ENCODE measurements at places on chromosomes 1 and 21.

DNA sequence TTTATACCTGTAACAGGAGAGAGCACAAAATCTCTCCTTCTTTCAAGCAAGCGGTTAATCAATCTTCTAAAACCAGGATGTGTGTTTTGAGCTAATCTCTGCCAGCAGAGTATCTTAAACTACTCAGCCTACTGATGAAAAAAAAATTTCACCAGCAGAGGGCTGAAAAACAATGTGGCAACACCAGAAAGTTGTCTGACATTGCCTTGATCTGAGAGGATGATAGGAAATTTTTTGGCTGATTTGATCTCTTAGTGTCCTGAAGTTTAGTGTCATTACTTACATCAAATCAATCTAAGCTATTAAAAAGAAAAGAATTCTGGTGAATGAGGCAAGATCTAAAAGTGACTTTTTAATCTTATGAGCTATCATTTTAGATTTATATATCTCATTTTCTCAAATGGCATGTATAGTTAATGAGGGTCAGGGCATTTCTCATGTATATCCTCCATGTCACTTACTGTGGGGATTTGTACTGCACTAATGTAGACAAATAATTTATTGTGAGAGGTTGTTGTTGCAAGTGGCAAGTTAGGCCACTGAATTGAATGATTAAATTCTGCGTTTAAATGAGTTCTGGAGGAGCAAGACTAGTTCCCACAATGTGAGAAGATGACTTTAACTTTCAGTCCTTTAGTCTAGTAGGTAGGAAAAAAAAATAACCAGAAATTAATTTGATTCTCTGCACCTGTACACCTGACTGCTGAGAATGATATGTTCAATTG is 10.9 kb downstream of the ADAMTS1 start:
- no peak for DNase-seq

DNA sequence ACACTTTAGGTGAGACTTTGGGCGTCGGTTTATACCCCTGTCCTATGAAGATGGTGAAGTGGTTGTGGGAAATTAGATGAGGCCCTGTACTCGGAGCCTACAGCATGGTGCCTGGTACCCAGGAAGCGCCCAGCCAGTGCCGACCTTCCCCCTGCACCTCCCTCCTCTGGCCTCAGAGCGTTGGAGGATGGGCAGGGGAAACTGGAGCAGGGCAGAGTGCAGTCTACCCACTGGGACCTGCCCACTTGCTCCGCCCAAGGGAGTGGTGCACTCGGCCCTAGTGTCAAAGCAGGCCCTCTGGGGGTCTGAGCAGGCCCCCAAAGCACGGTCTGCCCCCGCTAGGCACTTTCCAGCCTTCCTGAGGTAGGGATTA is 13.0 kb upstream of the TTC22 start:
- no peak for DNase-seq

- no peak for DNase-seq
Observed at GRCh38 chr1:28282426-28283407, 23.4 kb downstream of the SESN2 start.

- DNase-seq = no peak
Observed at GRCh38 chr1:222223010-222223409, 324.9 kb downstream of the HHIPL2 start.

DNA sequence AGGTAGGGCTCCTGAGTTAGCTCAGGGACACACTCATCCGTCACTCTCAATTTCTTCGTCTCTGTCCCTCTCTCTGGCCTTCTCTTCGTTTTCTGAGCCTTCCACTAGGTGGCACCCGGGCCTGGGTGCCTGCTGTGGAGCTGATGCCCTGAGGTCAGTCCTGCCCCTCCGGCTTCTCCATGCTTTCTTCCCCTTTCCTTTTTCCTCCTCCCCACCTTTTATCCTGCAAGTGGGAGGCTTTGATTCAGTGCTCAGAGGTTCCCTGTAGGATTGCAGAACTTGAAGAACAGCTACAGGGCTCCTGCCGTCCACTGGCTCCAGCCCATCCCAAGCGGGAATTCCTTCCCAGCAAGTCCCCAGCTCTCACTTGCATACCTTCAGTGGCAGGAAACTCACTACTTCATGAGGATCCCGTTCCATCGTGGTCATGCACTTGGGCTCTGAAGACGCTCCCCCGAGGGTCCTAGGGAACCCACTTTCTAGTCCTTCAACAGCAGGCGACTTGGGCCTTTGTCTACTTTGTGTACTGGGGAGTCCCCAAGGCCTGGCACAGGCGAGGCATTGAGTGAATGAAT is 45.6 kb downstream of the SRRM1 start:
- DNase-seq = peak; percentile 50

GRCh38 chr1:36170643-36171412 is 14.9 kb downstream of the MAP7D1 start:
- DNase-seq = no peak

- no peak for DNase-seq
Observed at GRCh38 chr1:19315378-19316198, 3.5 kb downstream of the SLC66A1 start.

GRCh38 chr1:214319938-214320337 is 39.0 kb downstream of the SMYD2 start:
- DNase-seq = no peak

DNA sequence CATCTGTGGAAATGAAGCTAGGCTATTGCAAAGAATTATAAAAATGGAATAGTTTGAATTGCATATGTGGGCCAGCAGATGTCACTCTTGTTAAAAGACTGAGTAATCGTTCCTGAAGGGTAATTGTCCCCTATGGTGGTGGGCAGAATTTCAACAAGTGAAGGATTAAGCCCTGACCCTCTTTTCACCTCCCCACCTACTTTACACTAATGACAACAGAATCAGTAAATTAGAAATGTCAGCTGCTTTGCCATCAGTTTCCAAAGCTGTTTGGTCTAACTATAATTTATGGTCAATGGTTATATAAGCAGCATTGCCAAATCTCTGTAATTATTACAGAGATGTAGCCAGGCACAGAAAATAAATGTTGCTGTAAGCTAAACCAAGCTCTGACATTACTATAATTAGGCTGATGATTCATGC is 898.6 kb downstream of the AMY1C start:
- DNase-seq = no peak

DNA sequence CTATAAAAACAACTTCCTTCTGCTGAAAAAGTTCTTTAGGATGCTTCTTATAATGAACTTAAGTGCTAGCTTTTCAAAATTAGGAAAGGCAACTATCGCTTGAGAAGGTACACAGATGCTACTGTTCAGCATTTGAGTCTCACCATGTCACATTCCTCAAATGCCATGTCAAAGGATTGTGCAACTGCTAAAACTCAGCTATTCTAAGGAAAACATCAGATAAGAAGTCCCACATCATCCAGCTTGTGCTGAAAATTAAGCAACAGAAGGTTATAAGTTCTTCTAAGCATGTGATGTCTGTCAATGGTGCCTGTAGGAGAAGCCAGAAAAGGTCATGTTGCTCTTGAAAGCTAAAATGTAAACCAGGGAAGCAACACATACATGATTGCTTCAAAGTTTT is 36.5 kb downstream of the MCOLN2 start:
- no peak for DNase-seq

DNA sequence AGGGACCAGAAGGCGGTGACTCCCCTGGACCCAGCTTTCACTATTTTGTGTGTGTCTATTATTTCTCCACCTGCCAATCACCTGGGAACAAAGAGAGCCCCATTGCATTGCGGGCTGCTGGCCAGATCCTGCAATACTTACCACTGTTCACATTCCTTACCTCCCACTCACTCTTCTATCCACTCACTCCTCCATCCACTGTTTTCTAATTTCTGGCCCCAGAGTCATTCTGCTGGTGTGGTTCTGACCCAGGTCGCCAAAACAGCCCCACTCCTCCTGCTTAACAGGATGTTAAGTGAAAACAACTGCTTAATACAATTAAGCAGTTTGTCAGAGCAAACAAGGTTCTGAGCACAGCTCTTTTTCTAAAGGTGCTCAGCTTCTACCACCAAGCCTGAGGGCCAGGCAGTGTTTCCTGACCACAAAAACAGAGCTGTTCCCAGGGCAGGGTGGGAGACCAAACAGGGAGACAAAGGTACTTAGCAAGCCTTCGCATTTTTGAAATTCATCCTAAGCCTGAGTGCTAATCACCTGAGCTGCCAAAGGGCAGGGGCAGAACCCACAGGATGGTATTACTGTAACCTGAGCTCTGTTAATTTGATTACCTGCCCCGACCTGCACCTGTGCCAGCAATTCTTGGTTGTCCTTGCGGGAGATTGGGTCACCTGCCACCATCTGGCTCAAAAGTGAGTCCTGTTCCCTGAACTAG is 38.5 kb upstream of the EFCAB14 start:
- DNase-seq = no peak

DNA sequence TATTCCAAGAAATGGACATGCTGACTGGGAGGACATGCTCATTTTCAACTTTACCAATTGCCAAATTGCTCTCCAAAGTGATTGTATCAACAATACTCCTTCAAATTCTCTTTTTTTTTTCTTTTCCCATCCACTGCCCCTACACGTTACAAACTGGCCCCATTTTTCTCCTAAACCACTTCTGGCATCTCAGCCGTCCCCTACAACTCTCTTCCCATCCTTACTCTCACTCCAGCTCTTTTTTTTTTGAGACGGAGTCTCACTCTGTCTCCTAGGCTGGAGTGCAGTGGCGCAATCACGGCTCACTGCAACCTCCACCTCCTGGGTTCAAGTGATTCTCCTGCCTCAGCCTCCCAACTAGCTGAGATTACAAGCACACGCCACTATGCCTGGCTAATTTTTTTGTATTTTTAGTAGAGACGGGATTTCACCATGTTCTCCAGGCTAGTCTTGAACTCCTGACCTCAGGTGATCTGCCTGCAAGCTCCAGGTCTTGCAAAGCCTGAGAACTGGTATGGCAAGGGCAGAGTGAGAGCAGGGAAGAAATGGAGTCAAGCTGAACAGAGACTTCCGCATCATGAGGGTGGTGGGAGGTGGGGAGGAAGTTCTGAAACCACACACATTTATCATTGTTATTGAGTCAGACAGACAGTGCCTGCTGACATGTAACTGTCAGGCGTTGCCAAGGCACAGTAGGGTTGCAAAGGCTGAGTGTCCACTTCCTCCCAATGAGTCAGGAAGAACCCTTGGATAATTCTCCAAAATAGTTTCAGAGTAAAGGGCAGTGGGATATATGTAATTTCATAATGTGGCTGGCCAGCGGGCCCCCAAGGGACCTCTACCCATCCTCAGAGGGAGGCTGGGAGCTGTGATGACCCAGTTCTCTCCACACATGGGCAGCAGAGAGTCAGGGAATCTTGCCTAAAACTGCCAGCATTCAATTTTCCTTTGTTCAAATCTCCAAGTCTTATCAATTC is 17.4 kb downstream of the CELA3A start:
- DNase-seq = peak; percentile 59

DNA sequence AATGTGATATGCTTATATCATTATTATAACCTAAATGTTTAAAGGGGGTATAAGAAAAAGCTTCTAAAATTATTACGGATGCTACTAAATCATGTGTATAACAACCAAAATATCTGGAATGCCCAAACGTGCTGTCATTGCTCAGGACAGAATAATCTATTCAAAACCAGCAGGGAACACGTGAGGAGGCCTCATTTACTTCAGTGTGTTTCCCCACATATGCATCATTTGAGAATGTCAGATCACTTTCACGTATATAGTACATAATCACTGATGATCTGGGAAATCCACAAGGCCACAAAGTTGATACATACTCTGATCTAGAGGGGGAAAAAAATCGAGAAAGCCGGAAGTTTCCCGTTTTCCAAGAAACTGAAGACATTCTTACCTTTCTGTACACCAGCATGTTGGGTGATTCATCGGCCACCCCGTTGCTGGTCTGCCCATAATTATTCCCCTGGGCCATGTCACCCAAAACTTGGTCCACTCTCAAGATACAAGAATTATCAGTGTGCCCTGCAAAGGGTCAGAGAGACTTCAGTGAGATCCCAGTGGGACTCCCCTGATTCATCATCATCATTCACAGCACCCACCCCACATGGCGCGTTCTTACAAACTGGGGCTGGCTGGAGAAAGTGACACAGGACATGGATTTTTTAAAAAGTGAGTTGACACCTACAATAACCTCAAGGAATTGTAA is 1.5 kb downstream of the RGS7 start:
- no peak for DNase-seq

- DNase-seq = no peak
Observed at GRCh38 chr21:45295576-45296365, 8.1 kb upstream of the POFUT2 start.

DNA sequence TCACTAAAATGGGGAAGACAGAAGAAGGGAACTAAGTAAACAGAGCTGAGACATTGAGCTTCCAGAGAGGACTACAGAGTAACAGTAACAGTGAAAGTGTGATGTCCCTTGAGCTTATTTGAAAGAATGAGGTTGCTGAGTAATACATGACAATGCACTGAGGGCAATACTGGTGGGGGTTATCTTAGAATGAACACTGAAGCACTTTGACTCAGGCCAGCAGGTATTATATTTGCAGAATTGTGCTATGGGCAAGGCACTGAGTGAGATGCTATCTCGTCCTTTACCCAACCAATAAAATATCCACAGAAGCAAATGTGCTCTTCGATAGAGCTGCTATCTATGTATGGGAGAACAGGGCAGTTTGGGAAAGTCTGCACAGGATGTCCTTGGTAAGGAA is 133.2 kb downstream of the DISP1 start:
- no peak for DNase-seq

DNA sequence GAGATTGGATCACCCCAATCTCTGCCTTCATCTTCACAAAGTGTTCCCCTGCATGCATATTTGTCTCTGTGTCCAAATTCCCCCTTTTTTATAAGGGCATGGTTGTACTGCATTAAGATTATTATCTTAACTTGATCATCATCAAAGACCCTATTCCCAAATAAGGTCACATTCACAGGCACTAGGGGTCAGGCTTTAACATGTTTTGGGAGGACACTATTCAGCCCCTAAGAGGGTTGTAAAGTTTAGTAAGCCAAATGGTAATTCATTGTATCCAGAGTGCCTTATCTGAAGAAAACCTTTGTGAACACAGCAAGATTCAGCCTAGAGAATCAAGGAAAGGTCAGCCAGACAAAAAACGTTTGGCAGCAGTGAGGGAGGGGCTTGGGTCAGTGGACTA is 317.6 kb upstream of the PLD5 start:
- DNase-seq = no peak

- no peak for DNase-seq
Observed at GRCh38 chr1:246309247-246309884, 197.7 kb downstream of the SMYD3 start.

DNA sequence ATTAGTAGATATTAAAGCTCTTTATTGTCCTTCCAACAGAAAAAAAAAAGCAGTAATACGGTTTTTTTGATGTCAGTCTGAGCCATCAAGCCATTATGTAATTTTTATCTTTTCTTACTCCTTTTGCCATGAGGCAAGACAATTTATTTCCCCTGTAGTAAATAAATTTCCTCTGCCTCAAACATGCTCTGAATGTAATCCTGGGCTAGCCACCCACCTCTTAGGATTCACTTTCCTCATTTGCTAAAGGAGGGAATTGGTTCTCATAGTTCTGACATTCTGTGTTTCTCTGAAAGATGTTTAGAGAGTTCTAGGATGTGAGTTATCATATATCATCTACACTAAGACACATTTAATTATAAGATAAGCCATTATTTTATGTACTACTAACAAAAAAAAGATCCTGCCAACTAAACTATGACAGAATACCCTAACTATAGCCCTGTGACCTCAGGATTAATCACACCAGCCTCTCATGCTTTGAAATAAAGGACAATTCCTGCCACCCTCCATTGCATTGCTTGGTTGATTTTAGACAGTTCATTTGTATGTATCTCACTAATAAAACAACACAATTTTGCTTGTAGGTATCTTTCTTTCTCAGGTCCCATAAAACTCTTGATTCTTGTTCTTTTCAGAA is 34.0 kb upstream of the RAP1A start:
- DNase-seq = no peak
